Activated CD4-positive, alpha-beta T cell treated with anti-CD3 and anti-CD28 coated beads for 4 hours (primary cell): ENCODE measurements at places on chromosomes 12 and 14.

- no peak for DNase-seq
Observed at GRCh38 chr12:4956054-4956453, 46.3 kb downstream of the KCNA1 start.

GRCh38 chr14:71833476-71833875, 98.8 kb upstream of the RGS6 start:
- DNase-seq: no peak

GRCh38 chr14:20697273-20698017, 8.9 kb downstream of the ANG start:
- DNase-seq: peak; percentile 48

DNA sequence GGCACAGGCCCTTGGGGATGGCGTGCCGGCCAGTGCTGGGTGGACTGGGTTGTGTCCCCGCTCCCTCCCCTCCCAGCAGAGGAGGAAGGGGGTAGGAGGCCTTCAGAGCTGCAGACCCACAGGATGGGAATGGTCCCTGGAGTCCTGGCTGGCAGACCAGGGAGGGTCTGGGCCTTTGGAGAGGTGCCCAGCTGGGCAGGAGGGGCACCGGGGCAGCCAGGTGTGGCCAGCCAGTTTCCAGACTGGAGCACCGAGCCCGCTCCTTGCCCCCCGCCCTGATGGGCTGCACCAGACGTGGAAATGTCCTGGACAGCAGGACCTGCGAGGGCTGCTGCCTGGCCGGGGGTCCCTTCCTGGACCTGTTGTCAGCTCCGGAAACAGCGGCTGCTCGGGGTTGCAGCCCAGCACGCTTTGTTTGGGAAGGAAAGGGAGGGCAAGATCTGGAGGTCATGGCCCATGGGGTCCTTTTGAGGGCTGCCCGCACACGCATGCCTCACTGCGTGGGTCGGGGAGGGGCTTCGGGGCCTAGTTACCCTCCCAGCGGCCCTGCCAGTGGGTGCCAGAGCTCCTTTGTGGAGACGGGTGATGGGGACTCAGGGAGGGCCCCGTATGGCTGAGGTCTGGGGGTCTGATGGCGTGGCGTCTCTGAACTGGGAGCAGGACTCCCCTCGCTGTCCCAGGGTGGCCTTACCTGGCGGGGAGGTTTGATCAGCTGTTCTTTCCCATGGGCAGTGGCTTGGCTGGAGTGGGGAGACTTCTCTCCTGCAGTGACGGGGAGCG, 9.1 kb downstream of the KIF26A start:
- no peak for DNase-seq

DNA sequence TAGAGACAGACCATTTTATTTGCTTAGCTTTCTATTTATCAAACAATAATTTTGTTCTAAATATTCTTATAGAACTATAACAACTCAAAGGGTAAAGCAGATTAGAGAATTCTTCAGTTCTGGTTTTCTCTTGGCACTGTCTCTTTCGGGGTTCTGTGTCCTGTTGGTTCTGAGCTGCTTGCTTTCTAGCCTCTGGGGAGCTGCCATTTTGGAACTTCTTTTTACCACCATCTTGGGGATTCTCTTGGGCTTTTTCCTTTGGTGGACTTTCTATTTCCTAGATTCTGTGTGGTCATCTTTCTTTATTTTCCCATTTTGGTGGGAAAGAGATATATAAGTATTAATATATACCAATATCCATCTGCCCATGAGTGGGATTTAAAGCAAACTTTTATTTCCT, 467.7 kb downstream of the PCNX1 start:
- DNase-seq: no peak

DNA sequence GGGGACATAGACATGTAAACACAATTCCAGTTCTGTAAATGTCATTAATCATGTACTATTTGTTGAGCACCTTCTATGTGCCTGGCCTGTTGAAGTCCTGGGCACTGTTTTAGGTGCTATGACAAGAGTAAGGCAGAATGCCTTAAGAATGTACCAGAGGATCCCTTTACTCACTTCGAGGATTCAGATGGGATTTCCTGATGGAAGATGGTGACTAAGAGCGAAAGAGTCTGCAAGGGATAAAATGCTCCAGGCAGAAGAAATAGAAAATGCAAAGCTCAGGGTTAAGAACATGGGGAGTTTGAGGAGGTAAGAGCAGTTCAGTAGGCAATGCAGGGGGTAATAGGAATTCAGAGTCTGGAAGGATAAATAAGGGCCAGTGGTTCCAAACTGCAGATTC, 671.3 kb upstream of the TBX3 start:
- DNase-seq: no peak

DNA sequence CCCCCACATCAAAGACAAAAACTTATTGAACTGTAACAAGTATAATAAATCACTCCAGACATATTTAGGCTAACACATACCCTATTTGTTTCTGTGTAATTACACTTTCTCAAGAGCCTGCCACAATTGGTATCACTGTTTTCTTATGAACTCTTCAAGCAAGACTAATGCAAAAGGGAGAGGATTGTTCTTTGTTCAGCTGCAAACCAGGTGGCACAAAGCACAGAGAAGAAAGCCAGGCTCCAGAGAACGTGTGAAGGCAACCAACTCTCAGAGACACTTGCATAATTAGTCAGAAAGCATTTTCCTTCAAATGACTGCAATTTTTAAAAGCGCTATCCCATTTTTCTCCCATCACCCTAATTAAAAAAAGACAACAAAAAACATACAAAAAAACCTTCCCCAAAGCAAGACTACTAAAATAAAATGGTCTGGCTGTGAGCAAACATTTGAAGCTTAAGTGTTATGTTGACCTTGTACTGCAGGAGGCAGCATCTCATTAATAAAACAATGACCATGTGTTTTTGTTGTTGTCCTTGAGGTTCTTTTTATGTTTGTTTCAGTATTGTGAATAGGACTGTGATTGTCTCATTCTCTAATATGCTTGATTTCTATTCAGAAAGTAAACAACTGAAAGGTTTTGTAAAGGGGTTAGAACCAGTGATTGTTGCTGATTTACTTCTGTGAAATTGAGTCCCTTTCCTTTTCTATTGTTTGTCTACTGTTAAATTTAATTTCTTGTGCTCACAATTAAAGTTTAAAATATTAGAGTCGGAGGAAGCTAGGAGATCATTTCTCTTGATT, 452.7 kb upstream of the PDE3A start:
- DNase-seq: no peak

GRCh38 chr12:124929649-124930419, 15.4 kb upstream of the UBC start:
- no peak for DNase-seq

- no peak for DNase-seq
Observed at GRCh38 chr14:86788224-86788623, 1204.8 kb downstream of the GALC start.

- DNase-seq: no peak
Observed at GRCh38 chr14:59407246-59408010, 57.8 kb downstream of the GPR135 start.

DNA sequence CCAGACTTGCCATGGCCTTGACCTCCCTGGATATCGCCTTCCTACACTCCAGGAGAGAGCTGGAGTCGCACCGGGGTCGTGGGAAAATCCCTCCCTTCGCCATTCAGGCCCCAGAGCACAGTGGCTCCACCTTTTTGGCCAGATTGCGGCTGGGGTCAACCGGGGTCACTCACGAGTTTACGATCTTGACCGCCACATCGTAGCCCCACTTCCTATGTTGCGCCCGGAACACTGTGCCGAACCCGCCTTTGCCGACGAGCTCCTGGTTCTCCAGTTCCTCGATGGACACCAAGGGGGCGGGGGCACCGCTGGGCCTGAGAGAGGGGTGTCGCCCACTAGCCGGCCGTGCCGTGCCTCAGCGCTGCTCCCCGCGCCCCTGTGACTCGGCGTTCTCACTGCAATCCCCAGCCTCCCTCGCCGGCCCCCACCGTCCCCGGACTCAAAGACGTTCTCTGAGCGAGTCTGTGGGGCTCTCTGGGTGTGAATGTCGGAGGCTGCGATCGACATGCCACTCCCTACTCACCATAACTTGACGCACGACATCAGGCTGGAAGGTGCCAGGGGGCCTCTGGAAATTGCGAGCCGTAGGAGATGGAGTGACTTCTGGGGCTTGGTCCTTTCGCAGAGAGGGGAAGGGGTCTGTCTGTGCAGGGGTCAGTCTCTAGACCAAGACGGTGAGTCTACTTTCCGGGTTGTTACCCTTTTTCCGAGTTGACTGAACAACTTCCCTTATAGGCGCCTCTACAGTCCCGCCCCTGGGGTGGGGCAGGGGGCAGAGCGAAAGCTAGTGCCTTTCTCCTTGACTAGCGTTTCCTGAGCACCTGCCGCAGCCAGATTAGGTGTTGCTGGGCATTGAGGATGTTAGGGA, at the start of gene RIPK3:
RIPK3 (minus strand) TSS at position 708 of the 868 bp plus-strand sequence; CDS start at position 543, 165 bp downstream.
- peak; percentile 70 for DNase-seq

DNA sequence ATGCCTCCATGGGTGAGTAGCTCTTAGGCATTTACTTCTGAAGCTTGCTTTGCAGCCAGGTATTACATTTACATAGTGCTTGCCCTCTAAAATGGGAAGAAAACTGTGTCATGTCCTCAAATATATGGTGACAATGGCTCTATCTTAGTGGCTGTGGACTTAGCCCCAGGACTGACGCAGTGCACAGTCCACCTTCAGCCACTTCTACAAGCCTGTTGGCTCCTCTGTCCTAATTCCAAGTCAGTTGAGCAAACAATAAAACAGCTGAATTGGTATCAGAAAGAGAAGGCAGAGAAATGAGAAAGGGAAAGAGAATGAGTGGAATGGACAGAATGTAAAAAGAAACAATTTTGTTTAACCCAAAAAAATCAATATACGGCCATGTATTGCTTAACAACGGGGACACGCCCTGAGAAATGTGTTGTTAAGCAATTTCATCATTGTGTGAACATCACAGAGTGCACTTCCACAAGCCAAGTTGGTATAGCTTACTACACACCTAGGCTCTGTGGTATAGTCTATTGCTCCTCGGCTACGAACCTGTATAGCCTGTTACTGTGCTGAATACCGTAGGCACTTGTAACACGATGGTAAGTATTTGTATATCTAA, 93.5 kb downstream of the GRIN2B start:
- DNase-seq: no peak

DNA sequence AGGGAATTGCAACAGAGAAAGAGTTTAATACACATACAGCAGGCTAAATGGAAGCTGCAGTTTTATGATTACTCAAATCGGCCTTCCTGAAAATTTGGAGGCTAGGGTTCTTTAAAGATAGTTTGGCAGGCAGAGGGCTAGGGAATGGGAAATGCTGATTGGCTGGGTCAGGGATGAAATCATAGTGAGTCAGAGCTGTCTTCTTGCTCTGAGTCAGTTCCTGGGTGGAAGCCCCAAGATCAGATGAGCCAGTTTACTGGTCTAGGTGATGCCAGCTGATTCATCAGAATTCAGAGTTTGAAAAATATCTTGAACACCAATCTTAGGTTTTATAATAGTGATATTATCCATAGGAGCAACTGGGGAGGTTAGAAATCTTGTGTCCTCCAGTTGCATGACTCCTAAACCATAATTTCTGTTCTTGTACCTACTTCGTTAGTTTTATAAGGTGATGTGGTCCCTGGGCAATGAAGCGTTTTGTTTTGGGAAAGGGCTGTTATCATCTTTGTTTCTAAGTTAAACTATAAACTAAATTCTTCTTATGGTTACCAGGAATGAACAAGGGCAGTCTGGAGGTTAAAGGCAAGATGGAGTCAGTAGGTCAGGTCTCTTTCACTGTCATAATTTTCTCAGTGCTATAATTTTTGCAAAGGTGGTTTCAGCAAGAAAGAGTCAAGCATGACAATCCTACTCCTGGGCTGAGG, 257.8 kb upstream of the CCDC196 start:
- no peak for DNase-seq

GRCh38 chr12:15662303-15662980, 126.7 kb downstream of the EPS8 start:
- no peak for DNase-seq

GRCh38 chr14:59918824-59919569, 947 bp upstream of the LRRC9 start:
- no peak for DNase-seq

- DNase-seq: no peak
Observed at GRCh38 chr12:124479680-124480468, 87.5 kb downstream of the NCOR2 start.

DNA sequence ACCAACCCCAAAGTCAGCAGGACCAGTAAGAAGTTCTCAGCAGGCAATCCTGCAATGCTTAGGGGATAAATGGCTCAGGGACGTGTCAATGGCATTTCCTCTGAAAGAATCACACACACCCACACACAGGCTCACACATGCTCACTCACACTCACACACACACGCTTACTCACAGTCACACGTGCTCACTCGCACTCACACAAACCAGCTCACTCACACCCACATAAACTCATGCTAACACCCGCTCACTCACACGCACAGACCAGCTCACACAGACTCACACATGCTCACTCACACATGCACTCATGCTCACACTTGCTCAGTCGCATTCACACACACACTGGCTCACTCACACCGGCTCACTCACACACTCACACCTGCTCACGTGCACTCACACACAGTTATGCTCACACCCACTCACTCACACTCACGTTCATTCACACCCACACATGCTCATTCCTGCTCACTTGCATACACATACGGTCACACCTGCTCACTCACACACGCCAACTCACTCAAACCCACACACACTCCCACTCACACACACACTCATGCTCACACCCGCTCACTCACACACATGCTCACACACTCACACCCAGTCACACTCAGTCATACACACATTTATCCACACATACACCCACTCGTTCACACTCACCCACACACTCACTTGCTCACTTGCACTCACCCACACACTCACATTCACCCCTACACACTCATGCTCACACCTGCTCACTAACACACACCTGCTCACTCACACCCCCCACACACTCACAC, 436.8 kb downstream of the BCL11B start:
- no peak for DNase-seq

DNA sequence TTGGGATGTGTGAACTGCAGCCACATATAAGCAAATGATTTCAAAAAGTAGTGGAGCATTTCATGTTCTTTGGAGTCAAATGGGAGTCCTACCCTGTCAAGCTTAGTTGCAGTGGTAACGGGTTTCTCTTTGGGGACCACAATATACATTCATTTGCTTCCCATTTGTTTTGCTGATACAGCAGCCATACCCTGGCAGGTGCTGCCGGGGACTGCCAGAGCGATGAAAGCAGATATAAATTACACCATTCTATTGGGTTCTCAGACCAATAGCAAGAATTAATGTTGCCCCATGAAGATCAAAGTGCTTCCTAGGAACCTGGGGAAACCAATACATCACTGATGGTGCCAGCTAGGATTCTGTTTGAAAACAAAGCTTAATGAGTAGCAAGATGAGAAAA, 1621.5 kb upstream of the FLRT2 start:
- DNase-seq: no peak

GRCh38 chr12:123986374-123986965, 13.5 kb downstream of the ZNF664 start:
- no peak for DNase-seq
